WERI-Rb-1 (cell line): ENCODE measurements at places on chromosomes 5 and 9.
A peak's percentile ranks its signal among the peaks of the same experiment; 100 is the strongest.

- no peak for DNase-seq
These were observed 47.4 kb downstream of the VAV2 start for GRCh38 chr9:133944746-133945135.

- DNase-seq = no peak
These were observed 27.1 kb downstream of the ABCA1 start for GRCh38 chr9:104900871-104901270.

- DNase-seq = no peak
These were observed 162.5 kb downstream of the ELAVL2 start for GRCh38 chr9:23663536-23663935.

- peak; percentile 48 for DNase-seq
These were observed 1.1 kb upstream of the CNTFR start for GRCh38 chr9:34590381-34591247.

GRCh38 chr5:33650911-33651310 is 210.1 kb downstream of the TARS1 start:
- DNase-seq = no peak

DNA sequence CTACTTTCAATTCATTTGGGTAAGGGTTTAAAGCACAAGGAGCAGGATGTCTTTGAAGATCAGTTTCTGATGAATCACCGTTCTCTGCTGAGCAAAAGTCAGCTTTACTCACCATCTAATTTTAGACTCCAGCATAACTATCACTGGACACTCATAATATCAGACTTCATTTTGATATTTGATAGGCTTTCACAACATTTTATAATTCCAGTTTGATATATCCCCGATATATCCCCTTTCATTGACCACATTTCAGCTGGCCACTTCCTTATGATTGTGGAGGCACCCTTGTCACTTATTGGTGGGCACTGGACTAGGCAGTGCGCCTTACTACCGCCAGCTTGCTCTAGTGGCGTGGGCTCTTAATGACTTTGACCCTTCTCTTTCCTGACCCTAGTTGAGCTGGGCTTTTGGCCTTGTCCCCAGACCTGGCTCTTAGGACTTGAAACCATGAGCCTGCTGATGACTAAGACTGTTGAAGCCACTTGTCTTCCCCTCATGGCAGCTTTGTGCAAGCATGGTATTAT is 46.8 kb downstream of the CYSTM1 start:
- no peak for DNase-seq

DNA sequence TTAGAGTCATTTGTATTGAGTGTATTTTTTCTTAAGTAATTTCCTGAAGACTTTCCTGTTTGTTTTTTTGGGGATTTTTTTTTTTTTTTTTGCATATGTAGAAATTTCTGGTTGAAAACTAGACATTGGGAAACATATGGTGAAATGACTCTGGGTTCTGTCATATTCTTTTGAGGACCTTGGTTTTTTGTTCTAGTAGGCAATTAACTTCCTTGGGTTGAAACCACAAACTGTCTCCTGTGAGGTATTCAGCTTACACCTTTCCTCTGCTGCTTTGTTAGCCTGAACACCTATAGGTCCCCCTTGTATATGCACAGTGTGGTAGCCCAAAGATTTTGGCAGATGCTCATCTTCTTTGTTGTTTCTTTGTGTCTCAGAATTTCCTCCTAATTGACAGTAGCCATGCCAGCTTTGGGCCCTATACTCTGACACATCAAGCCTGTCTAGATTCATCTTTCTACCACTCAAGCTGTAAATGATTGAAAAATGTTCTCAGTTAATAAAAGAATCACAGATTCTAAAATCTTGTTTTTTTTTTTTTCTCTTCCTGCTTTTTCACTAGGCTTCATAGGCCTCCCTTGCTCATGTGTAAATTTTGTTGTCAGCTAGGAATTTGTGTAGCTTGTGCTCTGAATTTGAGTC is 140.6 kb downstream of the COMMD10 start:
- DNase-seq = no peak

DNA sequence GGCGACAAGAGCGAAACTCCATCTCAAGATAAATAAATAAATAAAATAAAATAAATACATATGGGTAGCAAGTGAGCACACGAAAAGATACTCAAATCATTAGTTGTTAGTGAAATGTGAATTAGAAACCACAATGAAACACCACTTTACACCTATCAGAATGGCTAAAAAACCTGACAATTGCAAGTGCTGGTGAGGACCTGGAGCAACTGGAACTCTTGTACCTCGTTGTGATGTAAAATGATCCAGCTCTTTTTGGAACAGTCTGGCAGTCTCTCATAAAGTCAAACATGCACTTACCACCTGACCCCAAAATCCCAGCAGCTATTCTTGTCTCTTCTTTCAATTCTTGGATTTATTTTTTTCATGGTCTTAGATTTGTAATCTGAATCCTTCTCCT is 69.2 kb upstream of the FBXW11 start:
- no peak for DNase-seq

DNA sequence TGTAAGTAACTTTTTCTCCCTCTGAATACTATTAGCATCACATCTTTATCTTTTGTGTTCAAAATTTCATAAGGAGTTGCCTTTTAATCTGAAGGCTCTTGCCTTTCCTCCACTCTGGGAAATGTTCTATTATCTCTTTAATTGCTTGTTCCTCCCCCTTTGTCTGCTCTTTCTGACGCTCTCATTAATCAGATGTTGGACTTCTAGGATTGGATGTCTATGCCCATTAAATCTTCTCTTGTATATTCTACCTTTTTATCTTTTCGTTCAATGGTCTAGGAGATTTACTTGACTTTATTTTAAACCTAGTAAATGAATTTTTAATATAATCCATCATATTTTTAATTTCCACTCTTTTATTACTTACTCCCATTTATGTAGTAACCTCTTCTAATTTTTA is 76.7 kb downstream of the MARCHF3 start:
- no peak for DNase-seq

GRCh38 chr9:137301081-137301947 is 757 bp downstream of the NRARP start:
- peak; percentile 59 for DNase-seq

DNA sequence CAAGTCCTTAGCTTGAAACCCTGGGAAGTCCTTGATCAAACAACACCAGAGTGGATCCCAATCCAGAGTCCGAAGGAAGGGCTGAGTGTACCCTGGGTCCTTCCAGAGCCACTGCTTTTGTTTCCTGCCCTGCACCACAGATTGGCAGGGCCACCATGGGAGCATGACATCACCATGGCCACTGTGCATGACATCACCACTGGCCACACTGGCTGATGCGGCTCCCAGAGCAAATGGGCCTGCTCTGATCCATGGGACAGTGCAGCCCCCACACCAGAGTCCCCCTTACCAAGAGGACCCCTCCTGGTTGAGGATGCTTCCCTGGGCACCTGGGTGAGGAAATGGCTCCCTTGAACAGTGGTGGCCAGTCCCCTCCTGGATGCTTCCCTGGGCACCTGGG is 9.9 kb downstream of the SLC6A3 start:
- peak; percentile 4 for DNase-seq

- no peak for DNase-seq
These were observed 119.7 kb downstream of the FANCC start for GRCh38 chr9:95197692-95198271.

DNA sequence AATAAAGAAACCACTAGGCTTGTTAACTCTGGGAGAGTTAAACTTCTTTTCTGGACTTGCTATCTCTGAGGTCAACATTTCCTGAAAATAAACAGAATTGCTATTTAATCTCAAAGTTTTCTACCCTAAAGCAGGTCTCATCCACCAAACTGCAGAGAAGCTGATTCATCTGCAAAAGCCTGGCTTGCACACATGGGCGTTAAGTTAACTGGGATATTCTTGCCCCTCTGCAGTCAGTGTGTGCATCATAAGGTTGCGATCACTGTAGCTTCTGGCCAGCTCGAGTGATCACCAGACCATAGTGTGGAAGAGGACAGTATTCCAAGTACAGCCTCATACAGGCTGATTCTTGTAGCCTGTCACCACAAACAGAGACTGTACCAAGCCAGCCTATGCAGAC is 99.2 kb downstream of the SPOCK1 start:
- DNase-seq = no peak

DNA sequence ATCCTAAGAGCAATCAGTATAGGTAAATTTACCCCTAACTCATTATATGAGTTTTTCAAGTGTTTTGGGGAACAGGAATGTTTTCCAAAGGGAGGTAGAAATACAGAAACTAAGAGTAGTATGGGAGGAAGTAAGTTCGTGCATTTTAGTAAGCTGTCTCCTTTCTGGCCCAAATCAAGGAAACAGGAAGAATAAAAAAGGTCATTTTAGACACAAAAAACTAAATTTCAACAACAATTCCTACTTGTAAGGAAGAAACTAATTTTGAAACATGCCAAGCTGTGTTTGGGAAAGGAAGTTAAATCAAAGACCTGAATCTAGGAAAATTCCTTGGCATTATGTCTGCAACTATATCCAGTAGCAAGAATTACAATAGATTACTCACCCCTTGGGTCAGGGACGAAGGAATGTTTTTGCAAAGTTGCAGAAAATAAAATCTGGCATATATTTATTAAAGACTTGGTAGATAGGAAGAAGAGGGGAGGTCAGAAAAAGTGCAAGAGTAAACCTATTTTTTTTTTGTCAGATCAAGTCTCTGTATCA is 6.5 kb upstream of the RPS6 start:
- no peak for DNase-seq

DNA sequence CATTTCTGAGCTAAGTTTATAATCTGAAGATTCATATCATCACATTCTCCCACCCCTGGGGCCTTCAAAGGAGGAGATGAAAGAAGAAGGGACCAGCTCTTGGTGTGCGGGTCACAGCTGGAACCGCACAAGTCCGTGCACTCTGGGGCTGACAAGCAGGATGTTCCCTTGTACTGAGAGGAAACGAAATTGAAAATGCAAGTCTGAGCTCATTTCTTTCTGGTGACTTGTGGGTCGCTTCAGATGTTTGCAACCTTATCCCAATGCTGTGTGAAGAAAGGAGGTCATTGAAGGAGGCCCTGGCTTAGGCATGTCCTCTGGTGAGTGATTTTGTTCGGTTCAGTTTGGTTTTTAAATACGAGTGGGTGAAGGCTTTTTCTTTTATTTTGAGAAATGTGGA is 59.6 kb downstream of the C9orf152 start:
- DNase-seq = no peak
